Osteoblast (primary cell): ENCODE measurements at places on chromosomes 11 and 22.
A peak's percentile ranks its signal among the peaks of the same experiment; 100 is the strongest.

DNA sequence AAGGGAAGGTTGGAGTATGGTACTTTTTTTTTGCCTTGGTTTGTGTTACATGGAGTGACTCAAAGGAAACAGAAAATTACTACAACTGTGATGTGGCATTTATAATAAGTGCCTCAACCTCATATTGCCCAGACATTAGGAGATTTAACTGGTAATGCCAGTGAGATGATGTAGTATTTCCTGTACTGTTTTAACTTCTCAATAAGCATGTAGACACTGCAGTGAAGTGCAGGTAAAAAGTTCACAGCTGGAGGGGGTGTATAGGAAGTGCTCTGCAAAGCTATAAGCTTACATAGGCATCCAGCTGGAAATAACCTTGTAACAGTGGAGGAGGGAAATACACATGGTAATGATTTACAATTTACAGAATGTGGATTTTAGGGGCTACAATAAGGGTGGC, 138.2 kb upstream of the MTMR2 start:
- DNase-seq: no peak

DNA sequence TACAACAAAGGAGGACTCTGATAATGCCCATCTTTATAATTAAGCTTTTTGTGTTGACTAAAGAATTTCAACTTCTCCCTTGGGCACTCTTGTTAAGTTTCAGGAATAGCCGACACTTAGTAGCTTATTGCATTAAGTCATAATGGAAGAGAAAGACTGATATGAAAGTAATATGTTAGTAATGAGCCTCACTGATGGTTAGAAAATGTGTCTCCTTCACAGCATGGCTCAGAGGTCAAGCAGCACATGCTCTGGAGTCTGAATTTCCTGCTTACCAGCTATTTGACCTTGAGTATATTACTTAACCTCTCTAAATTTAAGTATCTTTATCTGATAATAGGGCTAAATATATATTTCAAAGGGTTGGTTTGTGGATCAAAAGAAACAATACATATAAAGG, 39.0 kb downstream of the PDGFD start:
- no peak for DNase-seq

GRCh38 chr11:67053896-67054329, 2.7 kb upstream of the RHOD start:
- DNase-seq: peak; percentile 95

DNA sequence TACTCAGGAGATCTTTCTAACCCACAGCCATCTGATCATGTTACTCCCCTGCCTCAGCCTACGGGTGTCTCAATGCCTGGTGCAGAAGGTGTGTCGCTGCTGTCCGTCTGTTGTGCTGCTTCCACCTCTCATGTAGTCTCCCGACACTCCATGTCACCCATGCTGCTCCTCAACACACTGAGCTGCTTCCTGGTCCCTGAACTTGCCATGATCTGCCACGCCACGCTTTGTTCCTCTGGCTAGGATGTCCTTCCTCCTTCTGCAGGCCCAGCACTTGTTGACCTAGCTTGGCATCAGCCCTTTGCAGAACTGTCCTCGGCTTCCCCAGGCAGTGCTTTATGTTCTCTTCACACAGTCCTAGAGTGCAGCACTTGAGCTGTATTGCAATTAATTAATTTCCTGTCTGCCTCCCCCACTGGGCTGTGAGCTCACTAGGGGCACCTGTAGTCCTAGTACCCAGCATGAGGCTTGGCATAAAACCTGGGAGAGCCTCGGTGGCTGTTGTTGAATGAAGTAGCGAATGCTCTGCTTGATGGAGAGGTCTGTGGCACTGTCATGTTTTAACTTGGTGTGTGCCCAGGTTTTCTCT, 9.5 kb downstream of the GTPBP1 start:
- DNase-seq: no peak

- DNase-seq: peak; percentile 57
Measured at GRCh38 chr22:46018859-46019258, 41.9 kb upstream of the WNT7B start.

DNA sequence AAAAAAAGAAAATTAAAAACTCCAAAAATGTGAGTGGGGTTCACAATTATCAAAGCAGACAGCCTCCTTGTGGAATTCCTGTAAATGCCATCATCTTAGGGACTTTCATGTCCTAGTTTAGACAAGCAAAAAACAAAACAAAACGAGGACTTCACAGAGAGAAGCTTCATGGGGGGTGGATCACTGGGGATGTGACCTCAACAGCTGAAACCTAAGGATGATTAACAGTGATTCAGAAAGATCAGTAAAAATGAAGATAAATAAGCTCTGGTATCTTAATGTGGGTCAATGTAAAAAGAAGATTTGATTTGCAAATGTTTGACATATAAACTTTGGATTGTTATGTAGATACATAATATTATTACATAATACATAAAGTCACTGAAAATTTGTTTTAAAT, 8.1 kb upstream of the OR10W1 start:
- DNase-seq: no peak

GRCh38 chr11:123698546-123699127, 42.8 kb downstream of the ZNF202 start:
- DNase-seq: no peak

- DNase-seq: peak; percentile 65
Measured at GRCh38 chr22:29211066-29211465, 5.4 kb downstream of the EMID1 start.

GRCh38 chr11:120028181-120028896, 109.6 kb downstream of the TRIM29 start:
- peak; percentile 76 for DNase-seq

- peak; percentile 8 for DNase-seq
Measured at GRCh38 chr11:103202048-103202651, 92.9 kb downstream of the DYNC2H1 start.

- no peak for DNase-seq
Measured at GRCh38 chr22:17489101-17489500, 74.2 kb upstream of the SLC25A18 start.

DNA sequence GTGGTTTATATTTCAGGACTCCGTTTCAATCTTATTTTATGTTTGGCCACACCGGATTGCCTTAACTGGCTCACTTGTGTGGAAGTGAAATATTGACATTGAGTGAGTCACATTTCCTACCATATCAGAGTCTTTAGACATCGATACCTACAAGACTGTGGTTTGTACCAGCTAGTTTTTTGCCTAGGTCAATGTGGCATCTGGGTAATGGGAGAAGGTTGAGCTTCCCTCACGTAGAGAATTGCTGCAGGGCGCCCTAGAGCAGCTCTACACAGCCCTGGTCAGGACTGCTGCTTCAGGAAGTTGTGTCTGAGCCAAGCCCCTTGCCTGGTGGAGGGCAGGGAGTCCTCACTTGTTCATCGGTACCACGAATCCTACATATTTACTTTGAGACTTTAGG, 1.6 kb downstream of the GRAMD1B start:
- no peak for DNase-seq

- no peak for DNase-seq
Measured at GRCh38 chr11:73671701-73672100, 25.3 kb downstream of the PLEKHB1 start.

GRCh38 chr11:36385121-36385970, 89.3 kb downstream of the PRR5L start:
- DNase-seq: no peak

DNA sequence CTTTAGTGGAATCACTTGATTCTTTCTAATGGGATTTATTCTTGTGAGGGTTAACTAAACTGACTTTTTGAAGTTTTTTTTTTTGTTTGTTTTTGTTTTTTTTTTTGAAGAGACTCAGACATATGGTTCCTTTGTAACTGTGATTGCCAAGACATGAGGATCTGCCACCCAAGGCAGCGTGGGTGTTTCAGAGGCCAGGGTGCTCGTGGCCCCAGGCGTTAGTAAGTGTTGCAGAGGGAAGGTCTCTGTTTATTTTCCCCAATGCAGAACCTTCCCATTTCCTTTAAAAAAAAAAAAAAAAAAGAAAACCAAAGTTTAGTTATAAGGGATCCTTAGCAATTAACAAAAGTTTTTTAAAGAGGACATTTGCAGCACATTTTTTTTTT, 94.8 kb downstream of the CTTN start:
- no peak for DNase-seq

DNA sequence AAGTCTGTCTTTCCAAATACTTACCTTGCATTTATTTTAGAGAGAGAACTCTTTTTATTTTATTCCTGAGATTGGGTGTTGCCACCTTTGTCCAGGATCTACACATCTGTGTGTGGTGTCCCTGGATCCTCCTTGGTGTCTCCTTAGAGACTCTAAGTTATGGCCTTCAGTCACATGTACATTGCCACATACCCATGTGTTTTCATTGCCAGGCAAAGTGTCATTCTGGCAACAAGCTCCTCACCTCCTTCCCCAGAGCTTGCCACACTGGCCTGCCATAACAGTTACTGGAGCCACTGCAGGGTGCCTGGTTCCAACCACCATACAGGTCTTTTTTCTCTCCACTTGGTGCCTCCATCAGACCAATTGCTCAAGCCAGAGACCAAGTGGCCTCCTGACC, 379.7 kb downstream of the NTM start:
- no peak for DNase-seq

DNA sequence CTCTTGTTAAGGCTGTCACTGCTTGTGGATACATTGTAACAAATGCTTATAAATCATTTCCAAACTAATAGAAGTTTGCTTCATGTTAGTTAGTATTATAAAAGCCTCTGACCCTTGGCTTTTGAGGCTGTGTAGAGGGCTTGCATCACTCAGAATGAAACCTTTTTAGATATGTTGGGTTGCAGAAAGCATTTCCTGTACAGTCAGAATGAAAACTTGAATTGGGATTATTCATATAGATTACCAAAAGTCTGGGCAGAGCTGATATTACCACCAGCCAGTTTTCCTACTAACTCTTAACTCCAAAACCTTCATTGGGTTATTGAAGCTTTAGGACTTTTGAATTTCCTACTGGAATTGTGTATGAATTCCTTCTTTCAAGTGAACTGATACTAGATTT, 12.0 kb downstream of the KMT2A start:
- DNase-seq: no peak

- DNase-seq: no peak
Measured at GRCh38 chr11:13965337-13965736, 2.8 kb downstream of the SPON1 start.

GRCh38 chr11:70038034-70038834, 39.9 kb upstream of the ANO1 start:
- no peak for DNase-seq

GRCh38 chr22:25368271-25368670, 148.8 kb downstream of the CRYBB2 start:
- DNase-seq: peak; percentile 97

- DNase-seq: peak; percentile 97
Measured at GRCh38 chr11:76669901-76670484, 554 bp downstream of the LRRC32 start.

- peak; percentile 86 for DNase-seq
Measured at GRCh38 chr11:123054301-123055065, 7.5 kb downstream of the HSPA8 start.

- DNase-seq: no peak
Measured at GRCh38 chr11:78949976-78950690, 375.5 kb upstream of the NARS2 start.

DNA sequence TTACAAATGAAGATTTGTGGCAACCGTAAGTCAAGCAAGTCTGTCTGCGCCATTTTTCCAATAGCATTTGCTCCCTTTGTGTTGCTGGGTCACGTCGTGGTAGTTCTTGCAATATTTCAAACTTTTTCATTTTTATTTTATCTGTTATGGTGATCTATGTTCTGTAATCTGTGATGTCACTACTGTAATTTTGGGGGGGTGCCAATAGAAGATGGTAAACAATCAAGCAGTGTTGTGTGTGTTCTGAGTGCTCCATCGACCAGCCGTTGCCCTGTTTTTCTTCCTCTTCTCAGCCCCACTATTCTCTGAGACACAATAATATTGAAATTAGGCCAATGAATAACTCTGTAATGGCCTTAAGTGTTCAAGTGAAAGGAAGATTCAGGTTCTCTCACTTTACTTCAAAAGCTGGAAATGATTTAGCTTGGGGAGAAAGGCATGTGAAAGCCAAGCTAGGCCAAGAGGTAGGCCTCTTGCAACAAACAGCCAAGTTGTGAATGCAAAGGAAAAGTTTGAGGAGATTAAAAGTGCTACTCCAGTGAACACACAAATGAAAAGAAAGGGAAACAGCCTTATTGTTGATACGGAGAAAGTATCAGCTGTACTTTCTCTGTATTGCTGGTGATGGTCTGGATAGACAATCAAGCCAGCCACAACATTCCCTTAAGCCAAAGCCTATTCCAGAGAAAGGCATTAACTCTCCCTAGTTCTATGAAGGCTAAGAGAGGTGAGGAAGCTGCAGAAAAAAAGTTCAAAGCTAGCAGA, 7.5 kb downstream of the ZC3H12C start:
- DNase-seq: no peak

DNA sequence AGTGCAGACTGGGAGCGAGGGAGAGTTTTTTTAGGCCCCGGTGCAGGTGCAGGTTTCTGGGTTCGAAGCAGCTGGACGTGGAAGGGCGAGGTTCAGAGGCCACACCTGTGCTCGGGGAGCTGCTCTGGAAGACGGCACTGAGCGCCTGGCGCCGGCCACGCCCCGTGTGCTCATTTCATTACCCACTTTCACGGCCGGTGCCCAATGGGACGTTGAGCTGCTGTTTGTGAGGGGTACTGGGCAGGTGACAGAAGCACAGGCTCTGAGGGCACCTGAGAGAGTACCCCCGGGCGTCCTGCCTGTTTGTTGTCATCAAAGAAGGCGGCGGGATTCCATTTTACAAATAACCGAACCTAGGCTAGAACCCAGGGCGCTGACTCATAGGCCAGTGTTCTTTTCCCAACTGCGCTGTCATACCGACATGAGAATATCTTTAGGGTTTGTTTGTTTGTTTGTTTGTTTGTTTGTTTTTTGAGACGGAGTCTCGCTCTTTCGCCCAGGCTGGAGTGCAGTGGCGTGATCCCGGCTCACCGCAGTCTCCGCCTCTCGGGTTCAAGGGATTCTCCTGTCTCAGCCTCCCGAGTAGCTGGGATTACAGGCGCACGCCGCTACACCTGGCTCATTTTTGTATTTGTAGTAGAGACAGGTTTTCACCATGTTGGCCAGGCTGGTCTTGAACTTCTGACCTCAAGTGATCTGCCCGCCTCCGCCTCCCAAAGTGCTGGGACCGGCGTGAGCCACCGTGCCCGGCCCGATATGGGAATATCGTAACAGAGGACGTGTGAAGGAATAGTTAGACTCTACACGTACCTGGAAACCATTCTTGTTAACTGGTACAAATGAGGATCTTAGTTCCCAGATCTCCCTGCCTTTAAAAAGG, 16.6 kb upstream of the SPTBN2 start:
- DNase-seq: peak; percentile 87
